ENCODE measurements at places on chromosomes 4 and X.

GRCh38 chr4:39068907-39069306 lies 6.9 kb downstream of the KLHL5 start:
- no peaks in the 10 kb centered on the region for H3K36me3 ChIP-seq
- no peak overlapping the region for H3K4me3 ChIP-seq
- no peaks in the 10 kb centered on the region for H3K4me1 ChIP-seq
- no peaks in the 10 kb centered on the region for H3K27me3 ChIP-seq

DNA sequence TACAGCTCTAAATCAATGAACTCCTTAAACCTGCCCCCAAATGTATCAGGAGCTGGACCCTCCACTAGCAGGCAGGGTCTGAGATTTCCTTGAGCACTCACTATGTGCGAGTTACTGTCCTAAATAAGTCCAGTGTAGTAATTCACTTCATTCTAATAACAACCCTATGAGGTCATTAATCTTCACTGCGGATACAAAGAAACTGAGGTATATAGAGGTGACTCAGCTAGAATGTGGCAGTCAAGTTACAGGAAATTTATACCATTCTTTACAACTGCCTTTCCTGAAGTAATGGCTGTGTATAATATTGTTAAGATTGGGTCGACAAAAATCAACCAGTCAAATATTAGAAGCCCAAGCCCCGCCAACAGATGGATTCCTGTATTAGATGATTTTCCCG lies 473.9 kb upstream of the FTHL17 start:
- H3K36me3 ChIP-seq: no peaks in the 10 kb centered on the region
- no peaks in the 10 kb centered on the region for H3K4me1 ChIP-seq
- H3K27me3 ChIP-seq: no peaks in the 10 kb centered on the region
- no peak for DNase-seq
- no peak overlapping the region for H3K4me3 ChIP-seq

DNA sequence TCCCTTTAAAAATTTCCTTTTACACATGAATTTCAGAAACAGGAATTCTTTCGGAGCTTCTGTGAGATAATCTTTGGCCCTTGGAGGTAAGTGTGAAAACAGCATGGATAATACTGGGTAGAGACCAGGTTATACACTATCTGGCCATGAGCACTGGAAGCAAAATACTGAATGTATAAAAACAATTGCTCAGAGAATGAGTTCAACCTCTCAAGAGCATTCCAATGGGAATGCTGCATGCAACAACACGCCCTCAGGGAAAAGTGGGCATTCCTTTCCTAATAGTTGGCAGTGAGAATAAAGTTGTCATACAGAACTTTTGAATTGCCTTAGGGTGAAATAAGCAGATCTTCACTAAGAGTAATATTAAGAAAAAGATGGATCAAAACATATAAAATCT lies 574.8 kb upstream of the DIPK2B start:
- no peak overlapping the region for H3K27ac ChIP-seq
- H3K4me1 ChIP-seq: peaks cover 4% of the 10 kb centered on the region
- no peak overlapping the region for H3K4me3 ChIP-seq
- H3K27me3 ChIP-seq: no peaks in the 10 kb centered on the region
- DNase-seq: no peak

DNA sequence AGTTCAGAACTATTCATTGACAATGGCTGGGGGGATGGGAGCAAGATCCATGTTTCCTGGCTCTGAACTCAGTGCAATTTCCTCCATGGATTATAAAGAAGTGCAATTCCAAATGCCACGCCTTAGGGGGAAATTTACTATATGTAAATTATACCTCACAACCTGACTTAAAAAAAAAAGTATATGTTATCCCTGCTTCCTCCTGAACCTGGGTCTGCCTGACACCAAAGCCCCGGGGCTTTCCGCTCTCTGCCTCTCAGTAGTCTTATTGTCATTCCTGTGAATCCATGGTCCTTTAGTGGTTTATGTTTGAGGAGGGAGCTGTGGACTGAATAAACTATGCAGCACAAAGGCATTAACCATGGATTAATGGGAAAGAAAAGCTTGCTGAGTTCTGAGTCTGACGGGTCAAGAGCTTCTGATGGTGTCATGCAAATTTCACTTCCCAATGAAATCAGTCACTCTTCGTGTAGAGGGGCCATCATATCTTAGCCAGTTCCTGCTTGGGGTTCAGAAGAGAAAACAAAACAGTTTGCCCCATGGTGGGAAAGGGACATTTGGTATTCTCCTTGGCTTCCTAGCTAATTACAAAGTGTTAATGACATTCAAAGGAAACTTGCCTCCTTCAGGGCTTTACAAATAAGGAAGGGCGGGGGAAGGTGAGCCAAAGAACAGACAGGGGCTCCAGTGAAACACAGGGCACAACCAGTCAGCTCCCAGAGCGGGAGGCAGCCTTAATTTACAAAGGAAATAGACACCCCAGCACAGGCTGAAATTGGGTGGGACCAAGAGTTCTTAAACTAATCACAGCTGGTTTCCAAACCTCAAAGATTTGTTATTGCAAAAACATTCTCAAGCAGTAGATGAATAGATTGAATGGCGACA lies 14.3 kb downstream of the FAM9C start:
- no peak for DNase-seq
- peak overlapping the region; percentile 83 for H3K27ac ChIP-seq
- H3K4me1 ChIP-seq: peaks cover 41% of the 10 kb centered on the region
- H3K27me3 ChIP-seq: no peaks in the 10 kb centered on the region

GRCh38 chr4:62410371-62411003 lies 1210.4 kb downstream of the ADGRL3 start:
- H3K4me3 ChIP-seq: no peak overlapping the region
- DNase-seq: no peak
- H3K36me3 ChIP-seq: no peaks in the 10 kb centered on the region
- no peaks in the 10 kb centered on the region for H3K4me1 ChIP-seq
- no peak overlapping the region for H3K27ac ChIP-seq
